Hematopoietic multipotent progenitor cell (in vitro differentiated cells): ENCODE measurements at places on chromosomes 7 and 10.

- no peak for DNase-seq
Measured at GRCh38 chr10:70715853-70716795, 43.8 kb downstream of the ADAMTS14 start.

DNA sequence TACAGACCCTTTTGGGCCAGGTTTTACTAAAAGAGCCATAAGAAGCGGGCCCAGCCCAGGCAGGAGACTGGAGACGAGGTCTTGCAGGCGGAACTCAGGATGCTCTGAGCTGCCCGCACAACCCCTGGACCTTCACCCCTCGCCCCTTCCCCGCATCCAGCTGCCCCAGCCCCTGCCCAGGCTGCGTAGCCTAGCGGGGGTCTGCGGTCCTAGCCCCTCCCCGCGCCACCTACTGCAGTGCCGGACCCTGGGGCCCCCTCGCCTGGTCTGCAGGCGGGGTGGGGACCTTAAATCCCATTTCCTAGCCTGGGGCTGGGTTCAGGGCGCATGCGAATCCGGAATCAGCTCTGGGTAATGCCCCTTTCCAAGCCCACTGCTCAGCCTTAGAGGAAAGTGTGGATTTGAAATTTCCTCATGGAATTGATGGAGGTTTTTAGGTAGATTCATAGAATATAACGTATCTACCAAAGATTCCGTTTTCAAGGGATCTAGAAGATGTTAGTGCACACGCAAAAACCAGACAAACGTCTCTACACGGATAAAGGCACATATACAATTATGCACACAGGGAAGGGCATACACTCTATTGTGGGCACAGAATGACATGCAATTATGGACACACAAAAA is 546 bp upstream of the HOXA3 start:
- no peak for DNase-seq

- no peak for DNase-seq
Measured at GRCh38 chr10:24313283-24313682, 104.3 kb downstream of the KIAA1217 start.

GRCh38 chr10:129951101-129951969 is 12.7 kb downstream of the EBF3 start:
- no peak for DNase-seq

- no peak for DNase-seq
Measured at GRCh38 chr7:24501009-24501408, 72.2 kb upstream of the PALS2 start.

GRCh38 chr10:110091830-110092229 is 84.0 kb downstream of the ADD3 start:
- no peak for DNase-seq

- DNase-seq, result no peak
Measured at GRCh38 chr10:75624638-75625037, 193.2 kb downstream of the LRMDA start.

DNA sequence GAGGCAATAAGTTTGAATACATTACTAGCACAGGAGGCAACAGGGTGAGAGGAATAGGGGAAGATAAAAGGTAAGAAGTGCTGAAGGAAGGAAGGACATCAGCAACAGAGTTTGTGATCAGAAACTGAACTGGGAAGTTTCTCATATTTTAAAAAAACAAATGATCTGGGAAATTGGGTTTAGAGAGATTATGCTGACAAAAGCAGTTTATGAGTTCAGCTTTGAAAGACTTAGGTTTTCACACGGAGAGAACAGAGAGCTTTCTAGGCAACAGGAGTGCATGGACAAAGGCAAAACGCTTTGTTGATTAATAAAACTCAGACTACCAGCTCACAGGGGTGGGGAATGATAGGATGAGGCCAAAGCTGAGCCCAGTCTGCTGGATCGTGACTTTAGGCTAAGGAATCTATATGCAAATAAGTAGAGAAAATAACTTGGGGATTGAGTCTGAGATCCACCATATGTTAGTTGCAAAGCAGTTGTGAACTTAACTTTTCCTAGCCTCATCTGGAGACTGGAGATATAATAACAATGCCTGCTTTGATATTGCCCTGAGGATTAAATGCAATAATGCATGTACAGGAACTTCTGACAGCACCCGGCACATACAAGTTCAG is 4.2 kb downstream of the OSBPL3 start:
- no peak for DNase-seq

GRCh38 chr7:117862378-117862777 is 10.9 kb downstream of the CTTNBP2 start:
- DNase-seq, result no peak

GRCh38 chr10:88386204-88386788 is 196.8 kb downstream of the RNLS start:
- no peak for DNase-seq

GRCh38 chr10:85665681-85666080 is 700.9 kb downstream of the GRID1 start:
- no peak for DNase-seq

DNA sequence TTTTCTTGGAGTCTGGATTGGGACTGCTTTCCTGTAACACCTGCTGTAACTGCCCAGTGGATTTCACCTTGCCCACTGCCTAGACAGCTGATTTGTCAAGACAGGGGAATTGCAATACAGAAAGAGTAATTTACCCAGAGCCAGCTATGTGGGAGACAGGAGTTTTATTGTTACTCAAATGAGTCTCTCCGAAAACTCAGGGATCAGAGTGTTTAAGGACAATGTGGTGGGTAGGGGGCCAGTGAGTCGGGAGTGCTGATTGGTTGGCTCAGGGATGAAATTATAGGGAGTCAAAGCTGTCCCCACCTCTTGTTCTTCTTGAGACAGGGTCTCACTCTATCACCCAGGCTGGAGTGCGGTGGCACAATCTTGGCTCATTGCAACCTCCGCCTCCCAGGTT is 25.2 kb upstream of the BNIP3 start:
- no peak for DNase-seq

GRCh38 chr7:39644170-39644569 is 20.8 kb downstream of the RALA start:
- no peak for DNase-seq

DNA sequence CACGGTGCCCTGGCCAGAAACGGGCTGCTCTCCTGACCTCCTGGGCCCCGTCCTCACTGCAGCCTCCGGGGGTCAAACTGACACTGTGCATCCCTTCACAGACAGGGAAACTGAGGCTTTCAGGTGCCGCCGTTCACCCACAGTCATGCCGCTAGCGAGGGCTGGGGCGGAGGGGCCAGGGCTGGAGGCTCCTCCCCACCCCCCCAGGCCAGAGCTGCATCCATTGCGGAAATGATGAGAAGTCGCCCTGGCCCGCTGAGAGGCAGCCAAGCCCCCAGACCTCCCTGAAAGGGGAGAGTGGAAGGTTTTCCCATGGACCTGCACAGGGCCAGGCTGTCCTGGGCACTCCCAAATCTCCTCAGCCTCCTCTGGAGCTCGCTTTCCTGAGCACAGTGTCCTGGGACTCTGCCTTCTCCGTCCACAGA is 16.5 kb upstream of the INPP5A start:
- no peak for DNase-seq

- DNase-seq, result no peak
Measured at GRCh38 chr7:5657901-5658300, 123.6 kb downstream of the RNF216 start.

GRCh38 chr7:82080254-82080927 is 310.5 kb upstream of the HGF start:
- no peak for DNase-seq

GRCh38 chr7:424961-425793 is 94.5 kb downstream of the PDGFA start:
- no peak for DNase-seq

DNA sequence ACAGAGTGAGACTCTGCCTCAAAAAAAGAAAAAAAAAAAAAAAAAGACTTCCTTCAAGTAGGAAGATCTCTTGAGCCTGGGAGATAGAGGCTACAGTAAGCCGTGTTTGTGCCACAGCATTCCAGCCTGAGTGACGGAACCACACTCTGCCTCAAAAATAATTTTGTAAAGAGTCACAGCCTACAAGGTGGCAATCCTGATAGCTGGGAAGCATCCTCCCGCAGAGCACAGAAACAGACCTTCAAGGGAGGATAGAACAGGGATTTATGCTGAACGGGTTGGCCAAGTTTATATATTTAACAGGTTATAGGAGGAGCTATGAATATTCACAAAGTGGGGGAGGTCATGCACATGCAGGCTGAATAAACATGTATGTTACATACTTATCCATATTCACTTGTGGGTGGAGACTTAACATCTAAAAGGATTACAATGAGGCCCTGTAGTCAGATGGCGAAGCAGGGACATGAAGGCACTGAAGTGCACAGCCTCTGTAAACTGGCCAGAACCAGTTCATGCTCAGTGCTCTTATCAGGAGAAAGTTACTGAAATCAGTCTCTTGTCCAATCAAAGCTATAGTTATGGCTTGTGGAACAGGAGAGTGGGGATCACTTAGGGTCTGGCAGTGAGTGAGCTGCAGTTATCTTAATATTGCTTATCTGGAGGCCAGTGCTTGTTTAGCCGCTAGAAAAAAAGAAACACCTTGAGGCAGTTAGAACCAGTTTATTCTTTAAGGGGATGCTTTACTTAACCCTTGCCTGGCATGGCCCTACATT is 6.8 kb downstream of the LMBR1 start:
- DNase-seq, result no peak

- DNase-seq, result no peak
Measured at GRCh38 chr10:83990126-83990525, 149.2 kb upstream of the GHITM start.

GRCh38 chr10:94199565-94199964 is 163.2 kb downstream of the NOC3L start:
- no peak for DNase-seq

- no peak for DNase-seq
Measured at GRCh38 chr10:47040041-47040491, 128.8 kb downstream of the PTPN20 start.

GRCh38 chr7:28272461-28272877 is 91.9 kb upstream of the JAZF1 start:
- DNase-seq, result peak; percentile 41

GRCh38 chr10:70662362-70663220 is 9.7 kb upstream of the ADAMTS14 start:
- DNase-seq, result no peak

GRCh38 chr7:94445696-94446194 is 51.0 kb downstream of the COL1A2 start:
- DNase-seq, result no peak

DNA sequence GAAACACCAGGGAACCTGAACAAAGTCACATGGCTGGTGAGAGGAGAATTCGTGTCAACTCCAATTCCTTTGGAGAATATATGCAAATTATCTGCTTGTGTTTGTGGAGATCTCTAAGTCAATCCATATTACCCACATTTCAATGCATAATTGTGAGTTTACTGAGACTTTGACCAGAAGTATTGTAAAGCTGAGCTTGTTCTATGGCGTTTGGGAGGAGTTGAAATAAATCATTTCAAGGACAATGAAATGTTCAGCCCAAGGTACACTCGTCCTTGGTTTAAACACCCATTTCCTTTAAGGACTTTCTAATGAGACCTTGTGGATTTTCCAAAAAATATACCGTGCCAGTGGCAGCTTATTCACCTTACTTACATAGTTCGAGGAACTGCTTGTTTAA is 186.6 kb upstream of the HDAC9 start:
- DNase-seq, result no peak

- peak; percentile 30 for DNase-seq
Measured at GRCh38 chr7:94907026-94907810, at the start of gene PPP1R9A. TSS of gene PPP1R9A (plus strand) at chr7:94907594. CDS start at chr7:94910114, 2,520 bp downstream.

DNA sequence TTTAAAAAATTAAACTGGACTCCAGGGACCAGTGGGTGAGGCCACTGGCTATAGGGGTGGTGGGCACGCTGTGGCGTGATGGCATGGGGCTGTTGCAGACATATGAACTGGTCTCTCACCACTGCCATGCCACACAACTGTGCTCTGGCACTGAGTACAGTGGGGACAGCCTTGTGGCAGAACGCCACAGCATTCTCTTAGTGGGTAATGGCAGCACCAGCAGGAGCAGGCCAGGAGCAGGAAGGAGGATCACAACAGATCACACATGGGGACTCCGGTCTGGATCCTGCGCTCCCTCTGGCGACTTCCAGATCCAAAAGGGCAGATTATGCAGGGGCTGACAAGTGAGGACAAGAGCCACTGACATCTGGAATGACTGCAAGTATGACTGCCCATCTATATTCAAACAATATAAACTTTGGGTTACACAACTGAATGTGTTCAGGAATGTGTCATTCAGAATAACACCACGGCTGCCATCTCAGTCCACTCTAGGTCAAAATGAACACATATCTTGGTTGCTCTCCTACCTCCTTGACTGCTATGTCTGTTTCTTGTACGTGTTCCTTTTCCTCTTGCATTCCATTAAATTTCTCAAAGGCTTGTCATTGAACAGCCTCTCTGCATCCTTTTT is 176.0 kb downstream of the KMT2E start:
- no peak for DNase-seq

GRCh38 chr10:101536800-101537199 is 51.3 kb downstream of the POLL start:
- DNase-seq, result peak; percentile 63

DNA sequence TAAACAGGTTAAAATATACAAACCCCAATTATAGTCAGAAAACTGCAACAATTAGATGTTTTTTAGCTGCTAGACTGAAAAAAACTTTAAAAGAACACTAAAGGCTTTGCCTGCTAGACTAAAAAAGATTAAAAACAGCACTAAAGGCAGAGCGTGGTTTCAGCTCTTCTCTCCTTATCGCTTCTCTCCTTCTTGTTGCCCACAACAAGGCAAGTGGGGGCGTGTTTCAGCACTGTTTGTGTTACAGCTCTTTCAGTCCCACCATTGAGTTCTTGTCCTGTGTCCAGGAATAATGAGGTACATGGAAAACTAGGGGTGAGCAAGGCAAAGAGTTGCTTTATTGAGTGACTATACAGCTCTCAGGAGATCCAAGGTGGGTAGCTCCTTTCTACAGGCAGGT is 112.3 kb downstream of the HPSE2 start:
- no peak for DNase-seq

GRCh38 chr10:106424054-106424453 is 740.5 kb downstream of the SORCS1 start:
- no peak for DNase-seq

DNA sequence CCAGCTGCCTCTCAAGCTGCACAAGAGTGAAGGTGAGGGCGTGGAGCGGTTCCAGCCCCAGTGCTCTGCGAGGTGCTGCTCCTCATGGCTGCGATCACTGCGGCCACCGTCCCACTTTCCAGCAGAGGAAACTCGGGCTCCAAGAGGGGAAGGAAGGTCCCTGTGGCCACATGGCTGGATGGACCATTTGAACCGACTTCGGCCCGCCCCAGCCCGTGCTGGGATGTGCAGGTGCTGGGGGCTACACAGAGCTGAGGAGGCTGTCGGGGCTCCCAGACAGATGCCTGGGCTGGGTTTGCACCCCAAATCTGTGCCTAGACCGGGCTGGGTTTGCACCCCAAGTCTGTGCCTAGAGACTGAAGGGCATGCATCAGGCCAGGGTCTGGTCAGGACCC is 186.6 kb downstream of the DNAJB6 start:
- no peak for DNase-seq

DNA sequence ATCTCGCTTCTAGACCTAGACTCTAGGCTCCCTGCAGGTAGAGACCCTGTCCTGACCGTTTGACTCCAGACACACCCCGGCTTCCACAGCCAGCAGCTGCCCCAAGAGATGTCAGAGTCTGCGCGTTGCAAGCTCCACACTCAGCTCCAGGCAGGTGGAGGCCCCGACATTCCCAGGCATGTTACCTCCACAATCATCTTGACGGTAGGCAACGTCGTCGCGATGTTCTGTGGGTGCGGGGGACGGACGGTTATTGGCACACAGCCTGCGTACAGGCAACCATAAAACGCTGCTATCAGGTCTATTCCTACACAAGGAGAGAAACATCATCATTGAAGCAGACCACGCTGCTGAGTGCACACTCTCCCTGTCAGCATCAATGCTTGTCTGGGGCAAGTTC is 213.2 kb downstream of the ZMYND11 start:
- DNase-seq, result no peak

GRCh38 chr7:95470452-95470851 is 15.3 kb upstream of the ASB4 start:
- no peak for DNase-seq

GRCh38 chr7:94069162-94069739 is 65.1 kb upstream of the BET1 start:
- no peak for DNase-seq
